NCI-H748 treated with DMSO at 0.1 percent for 48 hours (cell line): ENCODE measurements at places on chromosomes 5 and 9.

DNA sequence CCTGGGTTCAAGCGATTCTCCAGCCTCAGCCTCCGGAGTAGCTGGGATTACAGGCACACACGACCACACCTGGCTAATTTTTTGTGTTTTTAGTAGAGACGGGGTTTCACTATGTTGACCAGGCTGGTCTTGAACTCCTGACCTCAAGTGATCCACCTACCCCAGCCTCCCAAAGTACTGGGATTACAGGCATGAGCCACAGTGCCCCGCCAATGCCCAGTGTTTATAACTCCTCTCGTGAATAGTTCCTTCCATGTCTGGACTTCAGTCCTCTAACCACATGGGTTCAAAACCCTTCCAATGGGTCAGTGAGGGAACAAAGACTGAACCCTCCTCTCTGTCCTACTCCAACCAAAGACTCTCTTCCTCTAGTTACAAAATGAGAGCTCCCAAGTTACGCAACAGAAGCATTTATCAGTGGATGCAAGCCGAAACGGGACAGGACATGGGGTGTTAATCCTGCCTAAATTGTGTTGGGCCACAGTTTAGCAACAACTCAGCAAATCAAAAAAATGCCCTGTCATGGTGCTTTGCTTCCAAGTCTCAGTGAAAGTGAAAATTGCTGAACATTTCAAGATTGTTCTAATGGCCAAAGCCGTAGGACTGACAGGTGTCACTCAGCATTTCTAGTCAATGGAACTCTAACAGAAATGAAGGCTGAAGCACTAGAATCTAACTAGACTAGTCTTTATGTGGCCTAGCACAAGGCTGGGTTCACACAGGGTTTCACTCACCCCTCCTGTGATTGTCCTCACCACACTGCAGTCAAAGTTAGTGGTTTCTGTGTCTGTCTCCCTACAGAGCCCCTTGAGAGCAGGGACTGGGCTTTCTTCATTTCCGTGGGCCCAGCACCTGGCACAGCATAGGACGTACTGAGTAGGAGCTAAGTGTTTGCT, 3.2 kb upstream of the TMEM245 start:
- no peak for DNase-seq

DNA sequence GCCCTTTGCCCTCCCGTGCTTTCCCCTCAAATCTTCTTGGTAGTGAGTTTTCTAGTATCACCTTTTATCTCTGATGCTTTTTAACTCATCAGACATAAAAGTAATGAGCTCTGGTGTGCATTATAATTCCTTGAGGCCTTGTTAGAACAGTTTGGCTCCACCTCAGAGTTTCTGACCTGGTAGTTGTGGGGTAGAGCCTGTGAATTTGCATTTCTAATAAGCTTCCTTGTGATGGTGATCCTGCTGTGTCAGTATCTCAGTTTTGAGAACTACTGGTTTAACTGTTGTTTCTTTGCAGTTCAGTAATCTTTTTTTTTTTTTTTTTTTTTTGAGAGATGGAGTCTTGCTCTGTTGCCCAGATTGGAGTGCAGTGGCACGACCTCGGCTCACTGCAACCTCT, 31.1 kb downstream of the UBE2D2 start:
- no peak for DNase-seq

- no peak for DNase-seq
Measured at GRCh38 chr5:8196061-8196460, 327.1 kb downstream of the MTRR start.

GRCh38 chr5:39249564-39250274, 30.4 kb upstream of the FYB1 start:
- no peak for DNase-seq

- DNase-seq: no peak
Measured at GRCh38 chr9:4119778-4120554, 179.9 kb downstream of the GLIS3 start.

DNA sequence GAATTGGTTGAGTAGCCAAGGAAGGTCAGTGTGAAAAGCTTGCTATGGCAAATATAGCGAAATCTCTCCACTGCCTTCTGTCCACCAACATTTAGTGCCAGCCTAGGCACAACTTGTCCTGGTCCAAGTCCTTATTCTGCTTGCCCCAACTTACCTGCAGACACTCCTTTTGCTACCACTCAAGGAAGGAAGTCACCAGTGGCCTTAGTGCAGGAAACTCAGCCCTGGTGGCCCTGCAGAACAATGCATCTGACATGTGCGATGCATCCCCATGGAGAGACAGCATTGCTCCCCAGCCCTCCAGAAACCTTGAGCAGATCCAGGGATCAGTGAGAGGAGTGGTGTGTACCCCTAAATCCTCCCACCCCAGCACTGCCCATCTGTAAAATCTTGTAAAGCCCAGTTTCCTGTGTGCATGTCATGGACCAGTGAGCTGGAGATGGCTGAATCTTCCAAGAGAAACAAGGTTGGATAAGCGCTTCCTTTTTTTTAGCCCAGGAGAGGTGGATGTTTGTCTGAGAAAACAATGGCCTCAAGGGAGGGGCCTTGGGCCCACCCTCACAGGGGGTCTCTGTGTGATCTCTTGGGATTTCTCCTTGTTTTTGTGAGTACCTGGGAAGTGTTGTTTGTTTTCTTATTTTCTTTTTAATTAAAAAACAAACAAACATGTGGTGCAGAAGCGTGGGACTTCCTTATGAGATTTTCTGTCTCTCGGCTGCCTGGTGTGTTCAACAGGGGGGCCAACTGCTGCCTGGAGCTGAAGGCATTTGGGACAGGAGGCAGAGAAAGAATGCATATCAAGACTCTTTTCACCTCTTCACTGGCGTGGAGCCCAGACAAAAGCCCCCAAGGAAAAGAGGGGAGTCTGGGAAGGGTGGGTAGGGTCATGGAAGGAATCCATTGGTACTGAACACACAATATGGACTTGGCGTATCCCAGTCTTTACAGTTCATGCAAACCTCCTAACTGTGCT, 3.6 kb downstream of the FOXI1 start:
- no peak for DNase-seq

DNA sequence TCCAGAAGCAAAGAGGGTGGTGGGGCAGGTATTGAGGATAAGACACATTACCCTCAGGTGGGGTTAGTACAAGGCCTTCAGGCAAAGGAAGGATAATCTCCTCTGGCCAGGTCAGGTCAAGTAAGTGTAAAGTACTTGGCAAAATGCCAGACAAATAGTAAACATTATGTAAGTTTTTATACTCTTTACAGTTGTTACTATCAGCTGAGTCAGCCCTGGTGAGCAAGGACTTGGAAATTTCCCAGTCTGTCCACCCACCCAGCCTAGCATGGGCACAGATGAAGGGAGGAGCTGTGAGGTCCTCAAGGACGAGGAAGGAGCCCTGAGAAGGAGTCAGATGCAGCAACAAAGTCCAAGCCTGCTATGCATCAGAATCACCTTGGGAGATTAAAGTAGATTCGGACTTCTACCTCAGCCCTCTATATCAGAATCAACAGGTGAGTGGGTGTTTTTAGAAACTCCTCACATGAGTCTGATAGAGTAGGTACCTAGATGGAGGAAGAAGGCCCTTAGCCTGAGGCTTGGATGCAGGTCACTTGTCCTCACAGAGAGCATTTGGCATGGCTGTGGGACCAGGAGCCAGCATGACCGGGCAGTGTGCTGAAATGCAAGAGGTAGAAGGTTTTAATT, 50.2 kb upstream of the BARX1 start:
- DNase-seq: no peak

DNA sequence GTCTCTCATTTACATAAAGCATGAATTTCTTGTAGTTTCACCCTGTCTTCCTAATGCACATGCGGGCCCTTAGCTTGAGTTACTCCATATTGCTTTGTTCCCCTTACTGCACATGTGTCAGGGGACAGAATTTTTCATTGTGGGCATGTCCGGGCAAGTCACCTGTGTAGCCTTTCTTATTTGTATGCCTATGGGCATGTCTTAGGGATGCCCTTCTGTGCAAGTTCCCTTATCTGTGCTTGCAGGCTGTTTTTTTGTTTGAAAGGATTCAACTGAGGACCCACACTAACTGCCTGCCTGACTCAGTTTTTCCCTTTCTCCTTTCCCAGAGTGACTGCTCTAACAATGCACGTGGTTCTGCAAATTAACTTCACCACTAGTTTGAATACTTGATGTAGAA, 161.7 kb downstream of the YTHDC2 start:
- DNase-seq: no peak

DNA sequence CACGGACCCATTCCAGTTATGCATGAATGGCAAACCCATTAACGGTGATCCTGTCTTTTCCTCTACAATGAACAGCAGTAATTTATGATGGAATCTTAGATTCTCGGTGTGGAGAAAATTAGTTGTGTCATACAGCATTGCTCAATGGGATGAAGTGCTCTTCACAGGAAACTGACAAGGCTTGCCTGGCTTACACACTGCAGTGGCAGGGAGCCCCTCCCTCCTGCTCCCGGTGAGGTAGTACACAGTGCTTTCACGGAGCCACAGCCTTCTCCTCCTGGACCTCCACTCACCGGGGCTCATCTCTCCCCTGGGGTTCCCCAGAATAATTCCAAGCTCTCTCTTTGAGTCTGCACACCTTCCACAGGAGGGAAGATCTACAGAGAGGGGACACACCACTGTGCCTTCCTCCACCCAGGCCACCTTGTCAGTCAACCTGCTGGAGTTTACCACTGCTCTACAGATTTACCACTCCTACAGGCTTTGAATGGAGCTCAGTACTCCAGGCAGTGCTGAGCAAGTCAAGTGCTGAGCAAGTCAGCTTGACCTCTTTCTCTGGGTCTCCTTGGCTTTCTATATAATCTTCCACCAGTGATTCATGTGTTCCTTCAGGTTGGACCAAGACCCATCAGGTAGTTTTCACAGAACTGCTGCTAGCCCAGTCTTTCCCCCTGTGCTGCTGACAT, 59.1 kb upstream of the TBC1D2 start:
- no peak for DNase-seq

DNA sequence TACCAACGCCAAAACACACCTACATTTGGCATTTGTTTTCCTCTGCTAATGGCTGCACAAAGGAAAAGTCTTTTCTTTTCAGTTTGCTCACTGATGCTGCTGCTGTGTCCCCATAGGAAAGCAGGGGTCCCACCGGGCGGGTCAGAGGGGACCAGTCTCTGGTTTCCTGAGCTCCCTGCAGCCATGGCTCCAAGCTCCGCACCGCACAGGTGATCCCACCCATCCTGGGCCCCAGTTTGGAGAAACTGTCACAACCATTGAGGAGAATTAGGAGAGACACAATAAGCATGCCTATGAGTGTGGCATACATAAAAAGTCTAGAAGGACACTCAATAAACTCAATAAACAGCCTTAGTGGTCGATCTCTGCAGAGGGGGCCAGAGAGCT, 19.9 kb downstream of the MED10 start:
- no peak for DNase-seq

DNA sequence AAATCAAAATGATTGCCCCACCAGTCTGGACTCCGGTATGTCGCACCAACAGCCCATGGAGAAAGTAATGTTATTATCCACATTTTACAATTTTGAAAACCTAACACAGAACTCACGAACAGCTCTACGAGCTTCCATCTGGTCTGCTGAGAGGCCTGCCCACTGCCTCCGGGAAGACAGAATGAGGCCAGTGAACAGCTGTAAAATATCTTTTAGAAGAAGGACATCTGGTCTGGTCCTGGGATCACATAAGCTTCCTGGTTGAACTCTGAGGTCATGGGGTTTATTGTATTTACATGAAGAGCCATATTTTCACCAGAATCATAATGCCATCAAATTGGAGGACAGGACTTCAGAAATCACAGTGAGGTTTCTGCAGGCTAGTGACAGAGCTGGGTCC, 89.0 kb downstream of the FRMD3 start:
- no peak for DNase-seq

- no peak for DNase-seq
Measured at GRCh38 chr9:69044240-69045219, 9.0 kb downstream of the FXN start.

DNA sequence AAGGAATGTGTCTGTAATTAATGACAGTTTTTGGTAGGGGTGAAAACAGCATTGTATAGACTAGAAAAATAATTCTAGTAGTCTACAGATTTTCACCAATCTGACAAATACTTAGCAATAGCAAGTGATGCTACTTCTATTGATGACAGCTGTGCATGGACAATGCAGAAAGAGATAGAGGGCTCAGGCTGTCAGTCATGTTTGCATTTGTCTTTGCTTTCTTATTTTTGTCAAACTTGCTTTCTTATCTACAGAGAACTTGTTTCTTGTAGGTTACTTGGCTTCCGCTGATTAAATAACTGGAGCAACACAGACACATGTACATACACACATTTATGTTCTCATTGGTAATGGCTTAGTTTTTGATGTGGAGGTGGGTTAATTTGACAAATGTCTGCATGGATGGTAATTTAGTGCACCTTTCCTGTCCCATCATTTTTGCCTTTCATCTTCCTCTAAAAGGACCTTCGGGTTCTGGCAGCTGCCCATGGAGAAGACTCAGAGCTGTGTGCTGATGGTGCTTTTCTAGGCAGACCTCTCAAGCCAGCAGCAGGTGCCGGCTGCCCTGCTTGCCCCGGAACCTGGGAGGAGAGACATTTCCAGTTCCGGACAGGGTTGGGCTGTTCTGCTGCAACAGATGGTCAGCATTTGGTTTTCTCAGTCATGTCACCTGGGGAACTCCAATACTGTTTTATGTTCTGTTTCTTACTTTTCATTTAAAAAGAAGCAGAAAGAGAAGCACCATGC, 28.8 kb downstream of the CAMK4 start:
- no peak for DNase-seq

DNA sequence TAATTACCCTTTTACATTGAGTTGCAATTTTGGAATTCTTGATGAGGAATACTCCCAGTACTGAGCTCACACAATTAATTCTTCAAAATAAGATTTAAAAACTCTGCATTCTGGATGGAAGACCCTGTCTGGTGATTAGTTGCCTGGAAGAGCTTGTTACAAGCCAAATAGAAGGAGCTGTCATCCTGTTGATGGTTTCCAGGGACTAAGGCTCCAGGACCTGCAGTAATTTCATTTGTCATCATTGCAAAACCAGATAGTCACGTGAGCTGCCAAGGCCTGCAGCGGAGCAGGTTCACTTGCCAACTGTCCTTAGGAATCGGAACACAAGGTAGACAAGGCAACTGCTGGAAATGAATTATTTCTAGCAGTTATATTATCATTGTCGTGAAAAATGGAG, 597.7 kb downstream of the CCDC171 start:
- DNase-seq: no peak

GRCh38 chr5:81035522-81035921, 75.4 kb downstream of the RASGRF2 start:
- no peak for DNase-seq

DNA sequence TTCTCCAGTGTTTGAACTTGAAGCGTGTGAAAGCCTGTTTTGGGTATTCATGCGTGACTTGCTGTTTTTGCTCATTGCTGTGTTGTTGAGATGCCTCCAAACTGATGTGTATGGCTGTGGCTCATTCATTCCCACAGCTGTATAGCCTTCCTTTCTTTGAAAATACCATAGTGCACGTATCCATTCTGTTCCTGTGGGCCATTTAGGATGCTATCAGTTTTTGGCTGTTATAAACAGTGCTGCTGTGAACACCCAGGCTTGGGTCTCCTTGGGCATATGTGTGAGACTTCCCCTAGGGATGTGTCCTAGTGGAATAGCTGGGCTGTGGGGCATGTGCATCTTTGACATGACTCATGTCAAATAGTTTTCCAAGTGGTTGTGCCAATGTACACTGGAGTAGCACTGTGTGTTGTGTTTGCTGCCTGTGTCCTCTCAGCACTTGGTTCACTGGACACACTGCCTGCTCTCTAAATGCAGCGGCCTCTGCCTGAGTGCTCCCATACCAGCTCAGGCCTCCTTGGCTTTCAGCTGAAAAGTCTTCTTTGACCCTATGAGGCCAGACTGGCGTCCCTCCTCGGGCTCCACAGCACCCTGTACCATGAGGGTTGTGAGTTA, 102.6 kb upstream of the TBC1D2 start:
- no peak for DNase-seq

GRCh38 chr5:179615203-179615602, 8.3 kb downstream of the HNRNPH1 start:
- no peak for DNase-seq

GRCh38 chr9:73871636-73872035, 625.5 kb upstream of the RORB start:
- DNase-seq: no peak
